T-helper 2 cell (primary cell): ENCODE measurements at places on chromosomes 5 and 9.

DNA sequence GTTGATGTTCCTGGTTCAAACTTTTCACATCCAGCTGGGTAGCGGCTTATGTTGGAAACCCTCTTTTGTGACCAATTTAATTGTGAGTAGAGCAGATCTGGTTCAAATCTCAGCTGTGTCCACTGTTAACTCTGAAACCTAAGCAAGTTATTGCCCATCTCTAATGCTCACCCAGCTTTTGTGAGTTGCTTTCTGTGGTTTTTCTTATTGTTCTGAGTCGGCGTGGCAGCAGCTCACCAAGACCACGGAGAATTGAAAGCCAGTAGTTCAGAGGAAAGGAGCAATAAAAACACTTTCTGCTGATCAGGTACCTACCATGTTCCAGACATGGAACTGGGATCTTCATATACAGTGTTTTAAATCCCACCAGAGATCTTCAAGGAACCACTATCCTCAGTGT is 114.4 kb downstream of the DOCK2 start:
- no peak for DNase-seq

GRCh38 chr9:132142924-132143323 is 18.9 kb upstream of the NTNG2 start:
- DNase-seq: no peak

DNA sequence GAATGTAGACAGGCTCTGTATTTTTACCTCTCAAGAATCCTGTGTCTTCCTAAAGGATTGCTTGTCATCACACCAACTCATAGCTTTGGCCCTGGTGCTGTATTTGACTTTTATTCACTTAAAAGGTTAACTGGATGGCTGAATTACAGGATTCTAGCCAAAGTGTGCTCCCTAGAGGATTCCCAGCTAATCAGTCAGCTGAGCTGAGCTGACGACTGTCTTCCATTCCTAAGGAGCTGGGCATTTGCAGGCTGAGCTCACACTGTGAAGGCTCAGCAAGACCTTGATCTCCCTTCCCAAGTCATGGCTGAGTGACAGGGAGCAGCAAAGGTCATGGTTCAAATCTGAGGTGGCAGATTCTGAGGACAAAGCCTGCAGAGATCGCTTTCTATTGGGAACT is 59.0 kb upstream of the PALM2AKAP2 start:
- DNase-seq: no peak

DNA sequence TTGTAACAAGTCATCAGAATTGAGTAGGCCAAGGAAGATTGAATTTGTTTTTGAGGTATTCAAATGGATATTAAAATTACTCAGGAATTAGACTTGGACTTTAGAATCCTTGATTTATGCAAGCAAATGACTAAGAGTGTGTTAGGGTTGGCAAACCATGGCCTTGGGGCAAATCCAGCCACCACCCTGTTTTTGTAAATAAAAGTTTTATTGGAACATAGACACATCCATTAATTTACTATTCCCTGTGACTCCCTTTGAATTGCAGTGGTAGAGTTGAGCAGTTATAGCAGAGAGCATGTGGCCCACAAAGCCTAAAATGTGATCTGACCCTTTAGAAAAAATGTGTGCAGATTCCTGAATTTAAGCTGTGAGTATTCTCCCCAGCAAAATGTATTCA is 115.6 kb downstream of the WDR70 start:
- no peak for DNase-seq

DNA sequence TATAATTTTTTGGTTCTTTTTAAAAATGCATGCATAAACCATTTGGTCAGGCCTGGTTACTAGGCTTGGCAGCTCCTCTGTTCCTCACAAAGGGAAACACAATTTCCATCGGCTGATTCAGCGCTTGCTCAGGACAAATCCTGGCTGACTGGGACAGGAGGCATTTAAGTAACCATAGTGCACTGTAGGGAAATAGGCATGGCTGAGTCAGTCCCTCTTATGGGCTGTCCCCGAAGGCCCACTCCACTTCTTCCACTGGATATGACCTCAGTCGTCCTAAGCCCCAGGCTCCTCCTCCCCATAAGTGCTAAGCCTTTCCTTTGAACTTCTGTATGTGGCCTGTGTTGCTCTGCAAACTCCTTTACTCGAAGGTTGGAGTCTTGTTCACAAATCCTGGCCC is 71.2 kb upstream of the GLIS3 start:
- DNase-seq: no peak

DNA sequence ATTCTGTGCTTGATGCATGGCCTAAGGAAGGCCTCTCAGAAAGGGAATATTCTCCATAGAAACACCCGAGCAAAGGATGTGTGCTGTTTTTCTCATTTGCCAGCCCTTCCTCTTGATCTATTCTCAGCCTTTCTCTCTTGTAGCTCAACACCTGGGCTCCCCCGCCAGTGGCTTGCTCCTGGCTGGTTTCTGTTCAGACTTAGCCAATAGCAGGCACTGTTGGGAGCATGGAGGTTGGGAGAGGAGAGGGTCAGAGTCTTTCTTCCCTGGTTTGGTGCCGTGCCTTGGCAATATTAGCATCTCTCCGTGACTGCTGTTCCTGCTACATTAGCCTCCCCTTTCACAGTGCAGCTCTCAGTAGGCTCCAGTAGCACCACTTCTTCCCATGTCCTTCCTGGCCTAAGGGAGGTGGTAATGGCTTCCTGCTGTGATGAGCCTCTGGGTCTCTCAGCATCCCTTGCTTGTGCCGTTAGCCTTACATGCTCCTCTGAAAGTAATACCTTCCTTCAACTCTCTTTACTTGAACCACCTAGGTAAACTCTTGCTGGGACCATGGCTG is 269.7 kb upstream of the GAS1 start:
- no peak for DNase-seq

DNA sequence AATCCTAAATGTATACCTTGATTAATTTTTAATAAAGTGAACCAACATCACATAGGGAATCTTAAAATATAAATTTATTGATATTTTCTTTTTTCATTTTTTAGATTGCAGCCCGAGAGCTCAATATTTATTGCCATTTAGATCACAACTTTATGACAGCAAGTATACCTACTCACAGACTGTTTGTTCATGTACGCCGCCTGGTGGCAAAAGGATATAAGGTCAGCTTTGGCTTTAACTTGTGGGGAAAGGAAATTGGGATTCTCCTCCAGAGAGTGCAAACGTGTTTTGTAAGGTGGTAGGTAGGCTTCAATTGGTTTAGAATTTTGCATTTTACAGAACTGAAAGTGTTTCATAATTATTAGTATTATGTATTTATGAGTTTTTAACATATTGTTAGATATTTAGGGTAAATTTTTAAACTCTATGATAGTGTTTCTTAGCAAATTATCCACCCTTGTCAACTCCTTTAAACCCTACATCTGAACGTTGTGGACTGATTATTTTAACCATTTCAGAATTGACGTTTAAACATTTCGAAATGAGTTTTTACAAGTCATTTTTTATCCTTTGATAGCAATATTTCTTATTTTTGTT is 17.5 kb upstream of the DHFR start:
- DNase-seq: peak; percentile 47

- DNase-seq: no peak
These were observed 16.3 kb downstream of the KLF9 start for GRCh38 chr9:70398145-70398556.

DNA sequence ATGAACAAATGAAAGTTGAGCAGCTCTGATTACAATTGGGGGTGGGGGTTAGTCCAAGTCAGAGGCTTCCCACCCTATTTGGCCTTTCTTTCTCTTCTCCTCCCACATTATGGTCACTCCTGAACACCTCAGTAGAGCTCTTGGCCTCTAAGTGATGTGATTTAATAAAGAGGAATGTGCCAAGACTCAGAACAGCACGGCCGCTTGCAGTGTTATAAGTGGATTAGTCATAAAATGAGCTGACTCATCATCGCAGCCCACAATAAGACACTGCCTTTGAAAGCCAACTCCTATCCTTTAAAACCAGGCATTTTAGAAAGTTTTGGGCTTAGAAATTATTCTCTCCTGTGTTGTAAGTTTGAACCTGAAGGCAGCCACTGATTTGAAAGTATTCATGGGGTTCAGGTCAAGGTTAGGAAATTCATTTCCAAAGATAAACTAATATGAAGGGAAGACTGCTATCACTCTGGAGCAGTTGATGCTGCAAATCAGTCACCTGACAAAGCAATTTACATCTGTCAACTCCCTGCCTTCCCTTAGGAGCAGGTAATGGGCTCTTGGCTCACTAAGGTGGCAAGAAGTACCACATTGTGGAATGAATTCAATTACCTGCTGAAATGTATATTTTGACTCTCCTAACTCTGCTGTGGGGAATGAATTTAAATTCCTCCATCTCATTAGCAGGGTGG is 283.6 kb upstream of the NMUR2 start:
- DNase-seq: no peak

DNA sequence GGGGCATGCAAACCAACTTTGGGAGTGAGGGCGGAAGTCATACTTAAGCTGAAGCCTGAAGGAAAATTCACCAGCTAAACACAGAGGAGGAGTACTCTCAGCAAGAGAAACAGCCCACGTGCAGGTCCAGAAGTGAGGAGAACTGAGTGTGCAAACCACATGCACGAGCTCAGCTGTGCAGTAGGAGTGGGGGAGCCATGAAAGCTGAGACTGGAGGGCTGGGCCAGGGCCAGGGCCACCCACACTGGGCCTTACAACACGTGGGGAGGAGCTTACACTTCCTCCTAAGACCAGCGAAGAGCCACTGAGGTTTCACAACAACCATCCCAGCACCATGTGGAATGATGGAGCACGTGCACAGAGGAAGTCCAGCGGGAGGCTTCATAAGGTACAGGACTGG is 9.3 kb upstream of the WWC1 start:
- no peak for DNase-seq

GRCh38 chr9:34417734-34418133 is 40.6 kb downstream of the FAM219A start:
- DNase-seq: no peak

DNA sequence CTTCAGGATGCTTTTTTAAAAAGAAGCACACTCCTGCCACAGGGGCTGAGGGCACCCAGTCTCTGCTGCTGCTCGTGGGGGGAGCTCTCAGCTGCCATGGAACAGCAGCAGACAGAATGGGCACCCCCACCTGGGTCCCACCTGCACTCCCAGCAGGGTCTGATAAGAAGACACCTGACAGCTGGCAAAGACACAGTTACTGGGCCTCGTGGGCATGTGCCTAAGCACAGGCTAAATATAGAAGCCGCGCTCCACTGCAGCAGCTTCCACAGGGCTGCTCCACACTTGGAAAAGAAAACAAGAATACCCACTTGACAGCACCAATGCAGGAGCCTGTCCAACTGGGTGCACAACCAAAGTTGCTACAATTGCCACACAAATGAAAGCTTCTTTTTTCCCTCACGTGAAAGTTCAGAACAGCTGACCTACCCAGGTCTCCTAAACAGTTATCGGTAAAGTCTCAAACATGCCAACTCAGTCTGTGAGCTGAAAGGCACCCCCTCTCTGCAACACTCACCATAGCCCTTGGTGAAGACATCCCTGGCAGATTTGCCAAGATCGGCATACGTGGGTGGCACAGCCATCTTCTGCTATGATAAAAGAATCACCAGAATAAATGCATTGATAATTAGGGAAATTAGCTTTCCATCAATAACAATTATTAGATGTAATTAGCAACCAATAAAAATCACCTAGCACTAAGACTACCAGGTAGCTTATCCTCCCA is 12.2 kb downstream of the VDAC1 start:
- DNase-seq: no peak

- DNase-seq: no peak
These were observed 60.2 kb downstream of the NEURL1B start for GRCh38 chr5:172701291-172701656.

DNA sequence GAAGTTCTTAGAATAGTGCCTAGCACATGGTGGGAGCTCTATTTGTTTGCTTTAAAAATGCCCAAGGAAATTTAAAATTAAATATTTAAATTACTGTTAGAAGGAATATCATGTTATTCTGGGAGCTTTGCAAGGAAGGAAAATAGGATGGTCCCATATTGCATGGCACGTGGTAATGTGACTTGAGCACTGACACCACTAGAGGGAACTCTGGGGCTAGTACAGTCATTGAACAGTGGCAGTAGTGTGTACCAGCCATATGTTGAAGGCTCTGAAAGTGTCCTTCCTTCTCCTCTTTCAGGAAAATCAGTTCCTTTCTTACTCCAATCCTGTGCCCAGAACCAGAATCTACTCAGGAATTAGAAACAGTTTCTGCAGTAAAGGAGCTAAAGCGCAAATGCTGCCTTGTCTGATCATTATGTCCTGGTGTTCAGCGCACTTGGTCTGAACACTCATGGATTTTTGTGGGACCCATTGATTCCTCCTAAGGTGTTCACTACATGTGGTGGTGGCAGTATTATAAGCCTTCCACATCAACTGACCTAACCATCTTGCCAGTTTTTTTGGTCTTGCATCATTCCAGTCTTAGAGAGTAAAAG is 54.1 kb downstream of the GDA start:
- DNase-seq: no peak

- no peak for DNase-seq
These were observed 163.2 kb downstream of the DAB2IP start for GRCh38 chr9:121814594-121814993.

DNA sequence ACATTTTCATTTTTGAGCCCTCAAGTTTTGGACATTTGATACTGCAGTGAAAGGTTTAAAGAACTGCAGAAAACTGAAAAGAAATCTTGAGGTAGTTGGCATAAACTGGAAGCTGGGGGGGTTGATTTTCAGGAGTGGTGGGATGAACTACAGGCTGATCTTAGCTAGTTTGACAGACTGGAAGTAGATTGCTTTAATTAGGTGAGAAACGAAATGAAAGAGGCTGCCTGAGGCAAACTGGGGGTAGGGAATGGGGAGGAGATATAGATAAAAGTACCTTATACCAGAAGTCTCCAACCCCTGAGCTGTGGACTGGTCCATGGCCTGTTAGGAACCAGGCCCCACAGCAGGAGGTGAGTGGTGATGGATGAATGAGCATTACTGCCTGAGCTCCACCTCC is 101.4 kb upstream of the SPEF2 start:
- DNase-seq: no peak

GRCh38 chr9:133752739-133753446 is 14.7 kb upstream of the SARDH start:
- no peak for DNase-seq

DNA sequence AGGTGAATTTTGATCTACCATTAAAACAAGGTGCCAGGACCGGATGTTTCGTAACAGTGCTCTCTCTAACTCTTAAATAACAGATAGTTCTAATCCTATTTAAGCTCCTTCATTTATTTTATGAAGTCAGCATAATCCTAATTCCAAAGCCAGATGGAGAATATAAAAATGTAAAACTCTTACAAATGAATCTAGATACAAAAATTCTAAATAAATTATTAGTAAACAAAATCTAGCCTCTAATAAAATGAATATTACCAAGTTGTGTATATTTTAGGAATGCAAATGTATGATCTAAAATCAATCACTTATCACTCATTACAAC is 32.4 kb upstream of the IL33 start:
- no peak for DNase-seq

- no peak for DNase-seq
These were observed 439.0 kb upstream of the MPDZ start for GRCh38 chr9:13718539-13718938.

- no peak for DNase-seq
These were observed 30.3 kb upstream of the UHRF2 start for GRCh38 chr9:6382681-6383080.
